HTR-8/SVneo (cell line): ENCODE measurements at places on chromosomes 13 and 19.

DNA sequence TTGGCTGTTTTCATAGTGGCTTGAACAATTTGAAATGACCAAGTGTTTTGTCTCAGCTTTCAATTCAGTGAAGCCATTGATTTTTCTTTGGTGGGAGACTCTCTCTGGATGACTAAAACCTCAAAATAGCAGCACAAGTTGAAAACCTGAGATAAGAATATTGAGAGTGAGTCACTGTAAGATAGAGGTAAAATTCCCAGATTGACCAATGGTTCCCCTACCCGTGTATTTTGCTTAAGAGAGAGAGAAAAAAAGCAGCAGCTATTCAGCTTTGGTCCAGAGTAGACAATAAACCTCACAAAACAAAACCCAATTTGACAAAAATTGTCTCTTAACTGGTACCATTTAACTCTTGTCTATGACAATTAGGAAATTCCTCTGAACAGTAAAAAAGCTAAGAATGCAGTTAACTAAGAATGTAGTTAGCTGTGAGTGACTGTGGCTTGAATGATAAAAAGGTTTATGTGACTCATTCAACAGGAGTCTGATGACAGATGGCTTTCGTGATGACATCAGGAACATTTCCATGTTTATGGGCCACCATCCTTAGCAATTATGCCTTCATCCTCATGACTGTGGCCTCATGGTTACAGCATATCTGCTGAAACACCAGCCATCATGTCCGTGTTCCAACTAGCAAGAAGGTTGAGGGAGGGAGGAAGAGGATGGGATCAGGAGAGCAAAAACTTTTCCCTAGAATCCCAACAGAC, 356.9 kb downstream of the NDFIP2 start:
- peak; percentile 17 for DNase-seq

- no peak for DNase-seq
Measured at GRCh38 chr19:48206397-48207093, 36.1 kb downstream of the ZSWIM9 start.

- DNase-seq: no peak
Measured at GRCh38 chr19:55669418-55670279, 5.4 kb upstream of the EPN1 start.

DNA sequence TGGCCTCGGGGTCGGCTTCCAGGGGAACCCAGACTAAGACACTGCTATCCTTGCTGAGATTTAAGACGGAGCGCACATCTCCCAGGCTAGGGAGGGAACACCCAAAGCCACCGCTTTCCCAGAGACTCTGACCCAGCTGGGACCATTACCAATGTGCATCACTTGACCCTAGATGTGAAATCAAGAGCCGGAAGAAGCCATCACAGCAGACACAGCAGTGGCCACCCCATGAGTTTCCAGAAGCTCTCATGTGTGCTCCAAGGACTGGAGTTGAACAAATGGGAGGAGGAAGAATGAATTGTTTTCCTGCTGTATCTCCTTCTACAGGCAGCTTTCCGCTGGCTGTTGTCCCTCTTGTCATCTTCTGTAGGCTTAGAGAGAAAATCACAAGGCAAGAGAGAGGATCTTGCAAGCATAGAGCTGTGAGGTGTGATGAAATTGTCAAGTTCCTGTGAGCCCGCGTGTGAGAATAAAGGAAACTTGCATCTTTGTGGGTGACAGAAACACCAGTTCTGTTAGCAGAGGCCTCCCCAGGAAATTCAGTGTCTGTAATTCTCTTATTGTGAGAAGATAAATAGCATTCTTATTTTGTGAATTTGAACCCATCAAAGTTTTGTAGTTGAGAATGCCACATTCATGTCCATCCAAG, 711.8 kb downstream of the UQCRFS1 start:
- DNase-seq: no peak

DNA sequence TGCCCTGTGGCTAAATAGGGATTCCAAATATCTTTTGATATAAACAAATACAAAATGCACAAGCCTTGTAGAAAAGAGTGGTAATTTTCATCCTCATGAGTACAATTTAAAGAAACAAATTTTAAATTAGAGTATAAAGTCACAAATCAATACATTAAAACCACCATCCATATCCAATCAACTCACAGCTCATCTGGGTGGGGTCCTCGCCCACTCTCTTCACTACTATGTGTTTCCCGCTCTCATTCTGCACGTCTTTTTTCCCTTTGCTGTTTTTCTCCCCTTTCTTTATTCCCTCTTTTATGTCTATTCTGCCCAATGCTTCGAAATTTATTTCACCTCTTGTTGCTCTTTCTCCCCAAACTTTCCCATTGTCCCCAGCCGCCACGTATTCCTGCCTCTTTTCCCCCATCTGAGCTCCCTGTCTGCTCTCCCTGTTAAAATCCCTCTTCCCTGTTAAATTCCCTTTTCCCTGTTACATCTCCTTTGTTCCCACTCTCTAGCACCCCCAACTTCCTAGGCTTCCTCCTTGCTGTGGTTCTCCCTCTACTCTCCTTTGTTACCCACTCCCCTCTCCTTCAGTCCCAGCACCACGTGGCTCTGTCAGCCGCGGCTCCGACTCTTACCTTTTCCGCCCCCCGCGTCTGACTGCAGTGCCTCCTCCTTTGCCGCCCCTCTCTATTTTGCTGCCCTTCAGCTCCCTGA, 1.3 kb downstream of the ZNF616 start:
- DNase-seq: no peak

DNA sequence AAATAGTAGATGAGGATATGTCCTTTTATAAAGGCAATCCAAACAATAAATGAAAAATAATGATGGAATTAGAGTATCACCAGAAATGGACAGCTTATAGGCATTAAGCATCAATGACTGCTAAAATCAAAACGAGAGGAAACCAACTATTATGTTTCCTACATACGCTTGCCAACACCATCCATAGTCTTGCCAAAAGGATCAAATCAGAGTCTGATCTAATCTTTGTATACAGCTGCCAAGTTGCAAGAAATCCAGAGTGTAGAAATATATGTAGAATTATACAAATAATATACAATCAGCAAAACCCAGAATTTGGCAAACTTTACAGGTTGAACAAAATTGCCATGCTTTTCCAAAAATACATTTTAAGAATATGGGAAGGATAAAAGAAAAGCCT, 1661.6 kb downstream of the SLITRK1 start:
- DNase-seq: no peak

GRCh38 chr19:50833117-50833801, at the start of gene KLK15:
TSS of gene KLK15 (minus strand) at chr19:50833574. CDS start at chr19:50831492, 2,082 bp downstream.
- no peak for DNase-seq
